ENCODE measurements at places on chromosomes 5 and 9. TPM values are rescaled to one million over a fixed set of nuclear protein-coding genes. Genes with fewer than 3 reads are reported as not detected.
A peak's percentile ranks its signal among the peaks of the same experiment; 100 is the strongest.

PRR7 gene
- 2.1 TPM for total RNA-seq

CDC23 gene
- 26.8 TPM for total RNA-seq

FOXI1 gene
- not detected for total RNA-seq

DNA sequence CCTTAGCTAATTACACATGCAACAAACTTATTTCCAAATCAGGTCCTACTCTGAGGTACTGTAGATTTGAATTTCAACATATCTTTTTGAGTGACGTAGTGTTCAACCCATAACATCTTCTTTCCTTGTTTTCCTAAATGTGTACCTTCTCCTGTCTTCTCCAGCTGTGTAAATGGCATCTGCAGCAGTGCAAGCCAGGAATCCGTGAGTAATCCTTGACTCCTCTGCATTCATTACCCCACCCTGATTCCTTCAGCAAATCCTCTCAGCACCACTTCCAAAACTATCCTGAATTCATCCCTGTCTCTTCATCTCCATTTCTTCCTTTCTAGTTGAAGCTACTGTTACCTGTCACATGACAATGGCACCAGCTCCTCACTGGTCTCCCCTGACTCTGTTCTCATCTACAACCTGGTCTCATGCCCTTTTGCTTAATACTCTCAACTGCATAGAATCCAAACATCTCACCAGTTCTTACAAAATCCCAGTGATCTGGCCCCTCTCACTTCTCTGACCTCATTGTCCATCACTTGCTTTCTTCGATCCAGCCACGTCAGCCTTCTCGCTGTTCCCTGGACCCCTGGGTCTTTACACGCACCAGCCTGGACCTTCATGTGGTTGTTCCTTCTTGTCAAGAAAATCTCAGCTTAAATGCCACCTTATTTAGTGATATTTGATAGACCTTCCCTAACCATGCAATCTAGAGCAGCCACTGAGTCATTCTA, 14.6 kb upstream of the TRAF1 start:
- DNase-seq: peak; percentile 59

DNA sequence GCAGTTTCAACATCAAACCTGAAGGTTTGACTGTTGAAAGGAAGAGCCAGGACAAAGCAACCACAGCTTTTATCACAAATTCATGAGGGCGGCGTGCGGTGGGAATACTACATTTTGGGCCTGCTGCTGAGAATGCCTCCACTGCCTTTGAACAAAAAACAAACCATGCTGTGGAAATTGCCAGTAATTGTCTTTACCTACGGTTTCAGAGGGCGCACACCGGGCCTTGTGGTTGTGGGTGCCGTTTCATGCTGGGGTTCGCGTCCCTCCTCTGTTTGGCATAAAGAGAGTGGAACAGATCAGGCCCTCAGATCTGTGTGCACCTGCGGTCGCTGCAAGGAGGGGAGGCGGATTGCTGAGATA, 27.6 kb upstream of the TCF7 start:
- DNase-seq: no peak

DNA sequence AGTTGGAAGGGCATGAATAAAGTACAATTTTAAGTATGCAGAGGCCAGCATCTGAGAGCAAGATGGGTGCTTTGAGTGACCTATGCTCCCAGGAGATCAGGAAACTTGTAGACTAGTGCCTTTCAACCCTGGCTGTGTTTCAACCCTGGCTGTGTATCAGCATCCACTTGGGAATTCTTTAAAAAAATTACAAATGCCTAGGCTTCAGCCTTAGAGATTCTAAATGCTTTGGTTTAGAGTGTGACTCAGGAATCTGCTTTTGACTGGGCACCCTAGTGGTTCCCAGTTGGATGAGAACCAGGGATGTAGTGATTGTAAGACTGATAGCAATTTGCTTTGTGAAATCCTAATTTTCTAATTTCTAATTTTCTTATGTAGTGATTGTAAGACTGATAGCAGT, 65.6 kb downstream of the RALGPS1 start:
- no peak for DNase-seq
